ENCODE measurements at places on chromosomes 12 and 14.

DNA sequence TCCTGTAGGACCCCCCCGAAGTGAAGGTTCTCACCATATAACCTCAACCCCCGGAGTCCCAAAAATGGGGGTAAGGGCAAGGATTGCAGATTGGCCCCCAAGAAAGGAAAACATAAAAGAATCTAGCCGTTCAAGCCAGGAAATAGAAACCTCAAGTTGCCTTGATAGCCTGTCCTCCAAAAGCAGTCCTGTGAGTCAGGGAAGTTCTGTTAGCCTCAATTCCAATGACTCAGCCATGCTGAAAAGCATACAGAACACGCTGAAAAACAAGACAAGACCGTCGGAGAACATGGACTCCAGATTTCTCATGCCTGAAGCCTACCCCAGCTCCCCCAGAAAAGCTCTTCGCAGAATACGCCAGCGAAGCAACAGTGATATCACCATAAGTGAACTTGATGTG is 344.2 kb upstream of the RGS6 start:
- no peak for DNase-seq

DNA sequence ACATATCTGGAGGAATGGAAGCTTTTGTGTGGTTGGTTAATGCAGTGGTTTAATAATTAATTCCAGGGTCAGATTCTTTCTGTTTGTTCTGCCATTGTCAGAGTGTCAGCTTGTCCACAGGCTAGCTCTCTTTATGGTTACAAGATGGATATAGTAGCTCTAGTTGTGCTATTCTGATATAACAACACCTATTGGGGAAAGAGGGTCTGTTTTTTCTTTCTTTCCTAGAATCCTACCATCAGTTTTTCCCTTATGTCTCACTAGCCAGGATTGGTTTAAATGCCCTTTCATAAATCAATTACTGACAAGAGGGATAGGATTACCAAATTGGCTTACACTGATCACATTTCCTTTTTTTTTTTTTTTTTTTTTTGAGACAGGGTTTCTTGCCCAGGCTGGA is 27.8 kb downstream of the CNOT2 start:
- peak; percentile 19 for DNase-seq

- DNase-seq: no peak
These were observed 3.2 kb downstream of the RABGGTA start for GRCh38 chr14:24268225-24268624.

GRCh38 chr12:59911516-59911915 is 315.7 kb downstream of the SLC16A7 start:
- DNase-seq: no peak

DNA sequence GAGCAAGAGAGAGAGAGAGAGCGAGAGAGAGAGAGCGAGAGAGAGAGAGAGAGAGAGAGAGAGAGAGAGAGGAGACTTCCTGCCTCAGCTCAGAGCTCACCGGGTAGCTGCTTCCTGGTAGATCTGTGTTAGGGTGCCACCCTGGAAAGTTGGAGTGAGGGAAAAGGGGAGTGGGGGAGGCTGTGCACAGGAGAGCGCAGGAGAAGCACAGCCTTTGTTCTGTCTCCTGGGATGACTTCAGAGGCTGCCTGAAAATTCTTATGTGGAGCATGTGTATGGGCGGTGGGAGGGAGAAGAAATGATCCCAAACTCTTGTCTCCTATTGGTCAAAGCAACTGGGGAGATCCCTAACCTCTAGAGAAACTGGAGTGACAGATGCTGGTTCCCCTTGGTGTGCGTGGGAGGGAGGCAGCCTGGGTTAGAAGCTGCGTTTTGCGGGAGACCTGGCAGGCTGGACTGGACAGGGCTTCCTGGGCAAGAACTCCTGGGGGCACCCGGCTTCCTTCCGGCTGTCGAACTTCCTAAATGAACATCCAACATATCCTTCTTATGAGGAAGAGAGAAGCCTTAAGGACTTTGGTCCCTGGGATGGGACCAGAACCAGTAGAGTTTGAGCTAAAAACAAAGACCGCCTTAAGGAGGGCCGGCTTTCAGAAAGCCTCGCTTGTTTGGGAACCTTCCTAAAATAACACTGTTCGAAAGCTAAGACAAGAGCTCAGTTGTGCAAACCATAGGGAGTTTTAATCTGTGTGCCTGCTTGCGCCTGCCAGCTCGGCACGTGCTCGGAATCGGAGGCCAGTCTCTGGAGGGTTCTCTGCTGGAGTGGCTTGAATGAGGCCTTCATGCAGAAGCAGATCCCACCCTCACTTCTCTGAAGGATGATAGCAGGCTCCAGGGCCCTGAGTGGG is 30.4 kb upstream of the BEGAIN start:
- peak; percentile 69 for DNase-seq

GRCh38 chr12:75404231-75404630 is 13.3 kb downstream of the GLIPR1L2 start:
- DNase-seq: no peak

- no peak for DNase-seq
These were observed 51.0 kb downstream of the YEATS4 start for GRCh38 chr12:69410571-69410970.

DNA sequence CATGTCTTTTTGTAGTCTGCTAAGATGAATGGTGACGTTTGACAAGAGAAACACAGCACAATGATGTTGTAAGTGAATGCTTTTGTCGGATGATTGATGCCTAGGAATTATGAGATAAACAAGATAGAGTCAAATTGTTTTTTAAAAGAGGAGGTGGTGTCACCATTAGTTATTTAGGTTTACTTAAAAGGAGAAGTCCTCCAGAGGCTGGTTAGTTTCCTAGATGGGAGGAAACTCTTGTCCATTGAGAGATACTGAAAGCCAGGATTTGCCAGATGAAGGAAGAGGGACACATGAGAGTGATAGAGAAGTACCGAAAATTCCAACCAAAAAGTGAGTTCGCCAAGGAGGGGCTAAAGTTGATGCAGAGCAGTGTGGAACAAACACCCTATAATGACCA is at the start of gene OR10G2:
Gene OR10G2, minus strand, starts transcription at position 101 of the 400 bp plus-strand sequence. Its CDS starts 98 bp downstream, at position 3.
- no peak for DNase-seq

DNA sequence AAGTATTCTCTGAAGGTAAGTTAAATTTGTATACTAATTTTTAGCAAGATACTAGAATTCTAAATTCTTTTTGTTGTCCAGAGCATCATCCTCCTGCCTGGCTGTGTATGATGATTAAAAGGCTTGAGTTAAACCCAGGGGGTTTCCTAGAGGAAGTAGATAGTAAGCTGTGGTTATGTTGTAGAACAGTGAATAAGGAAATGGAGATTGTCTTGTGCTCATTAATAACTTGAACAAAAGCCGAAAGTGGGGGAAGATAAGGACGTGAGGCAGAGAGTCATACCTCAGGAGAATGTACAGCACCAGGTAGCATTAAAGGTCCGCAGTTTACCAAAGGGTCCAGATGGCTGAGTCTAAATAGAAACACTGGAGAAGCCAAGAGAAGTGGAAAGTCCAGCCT is 42.0 kb downstream of the CKB start:
- DNase-seq: peak; percentile 79

DNA sequence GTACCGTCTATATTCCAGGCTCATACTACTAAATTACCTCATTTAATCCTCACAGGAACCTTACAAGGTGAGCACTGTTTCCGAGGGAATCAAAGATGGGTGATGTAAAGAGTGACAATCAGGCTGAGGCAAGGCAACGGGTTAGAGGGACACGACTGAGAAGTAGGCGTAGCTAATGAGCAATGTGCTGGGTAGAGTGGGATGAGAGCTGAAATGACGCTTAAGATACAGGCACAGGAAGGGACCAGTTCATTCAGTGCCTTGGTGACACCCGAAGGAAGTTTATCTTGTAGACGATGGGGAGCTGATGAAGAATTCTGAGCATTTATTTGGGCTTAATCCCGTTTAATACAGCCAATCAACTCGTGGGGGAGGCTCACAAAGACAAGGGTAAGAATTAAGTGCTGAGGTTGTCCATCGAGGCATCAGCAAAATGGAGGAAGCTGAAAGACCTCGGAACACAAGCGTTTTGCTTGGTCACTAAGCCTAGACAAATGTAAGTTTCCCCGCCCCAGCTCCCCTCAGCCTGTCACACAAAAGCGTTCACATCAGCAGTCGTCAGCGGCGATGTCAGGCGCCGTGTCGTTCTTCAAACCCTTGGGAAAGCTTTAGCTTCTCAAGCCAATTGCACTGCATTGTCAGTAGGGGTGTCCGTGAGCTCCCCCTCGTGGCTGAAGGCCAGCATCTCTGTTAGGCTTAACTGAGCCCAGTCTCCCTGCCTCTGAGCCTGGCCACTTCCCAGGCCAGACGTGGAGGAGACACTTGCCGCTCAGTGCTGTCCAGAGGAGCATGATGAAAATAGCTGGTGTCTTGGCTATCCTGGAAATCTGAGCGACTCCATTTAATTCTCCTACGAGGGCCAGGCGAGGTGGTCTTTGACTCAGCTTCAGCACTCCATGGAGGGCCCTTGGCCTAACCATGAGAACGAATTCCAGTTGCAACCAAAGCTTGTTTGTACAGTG is 288.5 kb upstream of the G2E3 start:
- DNase-seq: peak; percentile 56

GRCh38 chr14:96588410-96589257 is 86.5 kb downstream of the PAPOLA start:
- DNase-seq: no peak

DNA sequence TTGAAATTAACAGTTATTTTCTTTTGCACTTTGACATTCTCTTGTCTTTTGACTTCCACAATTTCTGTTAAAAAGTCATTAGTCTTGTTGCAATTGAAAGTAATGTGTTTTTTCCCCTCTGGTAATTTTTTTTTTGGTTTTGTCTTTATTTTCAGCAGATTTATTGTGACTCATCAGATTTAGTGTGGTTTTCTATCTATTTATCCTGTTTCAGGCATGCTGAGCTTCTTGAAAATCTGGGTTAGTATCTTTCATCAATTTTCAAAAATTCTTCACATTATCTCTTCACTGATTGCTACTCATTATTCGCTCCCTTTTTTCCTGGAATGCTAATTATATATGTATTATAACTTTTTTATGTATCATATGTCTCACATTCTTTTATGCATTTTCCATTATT is 15.3 kb upstream of the NTF3 start:
- DNase-seq: no peak

DNA sequence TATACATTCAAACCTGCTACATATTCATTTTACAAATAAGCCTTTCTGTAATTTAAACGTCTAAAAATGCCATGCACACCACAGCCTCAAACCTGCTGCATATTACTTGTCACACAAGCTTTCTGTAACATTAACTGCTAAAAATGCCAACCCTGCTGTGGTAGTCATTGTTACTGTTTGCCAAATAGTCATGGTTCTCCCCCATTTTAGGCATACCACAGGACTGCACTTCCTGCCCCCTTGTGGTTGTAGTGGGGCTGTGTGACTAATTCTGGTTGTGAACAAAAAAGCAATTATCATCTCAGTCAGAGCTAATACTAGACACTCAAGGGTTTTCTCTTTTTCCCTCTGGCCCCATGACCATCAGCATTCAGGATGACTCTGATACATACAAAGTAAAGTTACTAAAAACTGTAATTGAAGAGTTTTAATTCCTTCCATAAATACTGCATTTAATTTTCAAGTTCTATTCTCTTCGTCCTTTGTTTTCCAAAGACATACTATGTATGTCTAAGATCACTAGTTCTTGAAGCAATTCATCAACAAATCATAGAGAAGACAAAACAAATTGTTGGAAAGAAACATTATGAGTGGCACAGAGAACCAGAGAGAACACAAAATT is 5.7 kb upstream of the SLC35F4 start:
- peak; percentile 14 for DNase-seq

DNA sequence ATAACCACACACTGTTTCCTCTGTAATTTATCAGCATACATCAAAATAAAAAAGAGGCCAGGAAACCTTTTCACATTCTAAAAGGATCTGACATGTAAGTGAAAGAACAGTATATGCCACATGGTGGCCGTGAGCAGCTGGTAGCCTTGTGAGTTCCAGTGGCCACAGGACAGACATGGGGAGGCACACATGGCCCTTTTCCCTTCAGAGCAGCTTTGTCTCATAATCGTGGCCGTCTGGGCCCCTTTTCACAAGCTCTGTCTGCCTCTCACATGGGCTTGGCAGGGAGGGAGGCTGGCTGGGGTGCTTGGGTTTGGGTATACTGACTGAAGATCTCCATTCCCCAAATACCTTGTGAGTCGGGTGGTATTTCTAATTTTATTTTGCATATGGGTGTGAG is 1.5 kb upstream of the ZDHHC22 start:
- no peak for DNase-seq

DNA sequence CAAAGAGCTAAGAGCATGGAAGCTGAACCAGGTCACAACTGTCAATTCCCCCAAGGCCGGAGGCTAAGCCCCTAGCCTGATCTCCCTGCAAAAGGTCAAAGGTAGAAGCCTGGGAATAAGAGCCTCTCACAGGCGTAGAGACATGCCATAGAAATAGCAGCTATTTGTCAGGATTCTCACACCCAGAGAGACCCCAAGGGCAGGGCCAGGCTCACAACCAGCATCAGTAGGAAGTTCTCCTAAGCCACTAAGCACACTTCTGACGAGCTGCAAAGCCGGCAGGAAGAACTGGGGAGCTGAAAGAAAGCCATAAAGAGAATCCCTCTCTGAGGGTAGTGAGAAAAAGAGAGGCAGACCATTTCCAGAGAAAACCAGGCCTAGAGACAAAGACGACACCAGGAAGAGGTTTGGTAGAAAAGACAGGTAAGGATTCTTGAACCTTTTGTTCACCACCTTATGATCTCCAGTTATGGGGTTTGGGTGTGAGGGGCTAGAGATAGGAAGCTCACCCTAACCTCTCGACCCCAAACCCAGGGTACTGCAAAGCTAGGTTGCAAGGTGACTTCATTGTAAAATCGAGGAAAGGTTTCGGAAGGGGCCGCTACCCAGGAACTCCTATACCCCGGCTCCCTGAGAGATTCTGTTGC is 1.0 kb downstream of the SMARCC2 start:
- DNase-seq: peak; percentile 12

DNA sequence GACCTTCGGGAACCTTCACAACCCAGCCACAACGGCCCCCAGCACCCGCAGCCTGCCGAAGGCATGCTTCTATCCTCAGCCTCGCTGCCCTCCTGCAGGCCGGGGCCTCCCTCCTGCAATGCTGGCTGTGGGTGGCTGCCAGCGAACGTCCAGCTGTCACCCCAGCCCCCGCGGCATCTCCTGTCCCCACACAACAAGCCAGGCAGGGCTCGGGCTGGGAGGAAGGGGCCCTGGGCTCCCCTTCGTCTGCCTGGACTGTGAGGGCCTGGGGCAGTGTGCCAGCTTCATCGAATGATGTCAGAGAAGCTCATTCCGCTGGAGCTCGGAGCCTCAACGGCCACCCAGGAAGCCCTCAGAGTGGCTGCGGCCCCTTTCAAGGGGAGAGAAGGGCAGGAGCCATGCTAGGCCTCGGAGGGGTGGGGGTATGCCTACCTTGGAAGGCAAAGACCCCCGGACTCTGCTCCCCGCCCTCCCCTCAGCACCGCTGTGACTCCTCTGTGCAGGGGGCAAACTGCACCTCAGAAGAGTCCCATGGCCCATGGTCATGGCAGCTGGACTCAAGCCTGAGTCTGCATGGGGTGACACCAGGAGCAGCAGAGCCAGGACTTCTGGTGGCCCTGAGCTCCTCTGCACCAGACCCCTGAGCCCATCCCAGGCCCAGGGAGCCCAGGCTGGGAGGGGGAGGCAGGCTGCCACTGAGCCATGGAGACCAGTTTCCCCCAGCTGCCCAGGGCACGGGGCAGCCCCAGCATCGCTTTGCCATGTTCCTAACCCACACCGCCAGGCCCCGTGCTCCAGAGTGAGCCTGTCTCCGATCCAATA is 24.7 kb upstream of the C14orf180 start:
- no peak for DNase-seq

Measured in MV-4-11 (cell line).